Tongue (tissue), 3 donors: ENCODE measurements at places on chromosomes 5 and 9.
A peak's percentile ranks its signal among the peaks of the same experiment; 100 is the strongest.

DNA sequence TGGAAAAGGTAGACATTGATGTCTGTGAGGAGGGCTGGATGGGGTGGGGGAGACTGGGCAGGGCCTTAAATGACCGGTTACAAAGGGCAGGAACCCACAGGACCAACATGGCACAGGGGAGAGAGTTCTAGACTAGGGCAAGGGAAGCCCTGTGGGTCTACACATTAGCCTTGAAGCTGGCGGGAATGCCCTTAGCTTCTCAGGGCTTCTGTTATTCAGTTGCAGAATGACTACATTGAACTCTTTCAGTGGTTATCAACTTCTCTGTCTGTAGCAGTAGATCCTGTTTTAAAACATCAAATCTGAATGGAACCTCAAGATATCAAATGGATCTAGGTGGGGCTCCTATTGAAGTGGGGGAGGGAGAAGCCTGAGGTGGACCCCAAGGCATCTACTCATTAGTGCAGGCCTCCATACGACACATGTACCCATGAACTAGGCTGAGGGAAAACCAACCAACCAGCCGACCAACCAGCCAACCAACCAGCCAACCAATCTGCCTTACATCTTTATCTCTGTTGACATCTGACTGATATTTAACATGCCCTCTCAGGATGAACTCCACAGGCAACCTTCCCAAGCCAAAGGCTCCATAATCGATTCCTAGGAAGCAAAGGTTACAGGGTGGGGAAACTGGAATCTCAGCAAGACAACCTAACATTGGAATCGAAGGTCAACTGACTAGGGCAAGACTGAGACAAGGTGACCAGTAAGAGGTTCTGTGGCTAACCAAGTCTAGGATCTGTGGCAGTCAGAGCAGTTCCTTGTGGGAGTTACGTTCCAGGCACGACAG lies 48.3 kb downstream of the DAP start:
- DNase-seq = no peak

DNA sequence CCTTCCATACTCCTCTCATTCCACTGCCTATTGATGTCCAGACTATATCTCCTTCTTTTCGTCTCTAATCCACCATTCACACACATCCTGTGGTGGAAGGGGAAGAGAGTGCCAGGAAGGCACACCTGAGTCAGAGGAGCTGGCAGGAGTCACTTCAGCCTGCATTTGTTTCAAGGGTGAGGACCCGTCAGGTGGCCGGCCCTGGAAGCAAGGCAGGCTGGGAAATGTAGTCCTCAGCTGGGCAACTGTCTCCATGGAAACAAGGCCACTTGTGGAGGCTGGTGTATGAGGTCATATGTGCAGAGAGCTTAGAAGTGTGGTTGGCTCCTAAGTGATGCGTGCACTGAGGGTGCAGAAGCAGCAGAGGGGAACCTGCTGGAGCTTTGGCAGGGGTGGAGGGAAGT lies 278.4 kb downstream of the NSG2 start:
- no peak for DNase-seq

DNA sequence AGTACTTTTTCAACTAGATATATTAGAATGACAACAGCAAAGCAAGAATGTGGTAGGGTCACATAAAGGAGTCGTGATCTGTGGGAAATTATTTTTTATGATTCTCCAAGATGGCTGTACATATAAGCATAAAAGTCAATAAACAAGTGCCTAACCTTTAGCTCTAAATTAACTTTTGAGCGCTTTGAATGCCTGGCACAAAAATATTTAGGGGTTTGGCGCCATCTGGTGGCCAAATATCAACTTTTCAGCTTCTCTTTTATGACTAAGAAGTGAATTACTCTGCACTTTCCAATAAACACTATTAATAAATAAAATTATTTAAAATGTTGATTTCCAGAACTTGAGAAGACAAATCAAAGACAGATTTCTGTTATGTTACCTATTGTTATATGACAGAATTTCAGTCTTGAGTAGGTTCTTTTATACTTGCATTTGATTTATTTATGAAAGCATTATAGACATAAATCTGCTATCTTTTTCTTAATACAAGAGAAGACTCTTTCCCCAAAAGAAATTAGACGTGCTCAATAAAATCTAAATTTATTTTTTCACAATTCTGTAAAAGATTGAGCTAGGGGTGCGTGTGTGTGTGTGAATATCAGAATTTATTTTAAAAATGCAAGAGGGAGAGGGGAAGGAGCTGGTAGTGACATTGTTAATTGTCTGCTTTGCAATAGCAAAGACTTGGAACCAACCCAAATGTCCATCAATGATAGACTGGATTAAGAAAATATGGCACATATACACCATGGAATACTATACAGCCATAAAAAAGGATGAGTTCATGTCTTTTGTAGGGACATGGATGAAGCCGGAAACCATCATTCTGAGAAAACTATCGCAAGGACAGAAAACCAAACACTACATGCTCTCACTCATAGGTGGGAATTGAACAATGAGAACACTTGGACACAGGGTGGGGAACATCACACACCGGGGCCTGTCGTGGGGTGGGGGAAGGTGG lies 36.7 kb upstream of the ARRDC3 start:
- peak; percentile 84 for DNase-seq

DNA sequence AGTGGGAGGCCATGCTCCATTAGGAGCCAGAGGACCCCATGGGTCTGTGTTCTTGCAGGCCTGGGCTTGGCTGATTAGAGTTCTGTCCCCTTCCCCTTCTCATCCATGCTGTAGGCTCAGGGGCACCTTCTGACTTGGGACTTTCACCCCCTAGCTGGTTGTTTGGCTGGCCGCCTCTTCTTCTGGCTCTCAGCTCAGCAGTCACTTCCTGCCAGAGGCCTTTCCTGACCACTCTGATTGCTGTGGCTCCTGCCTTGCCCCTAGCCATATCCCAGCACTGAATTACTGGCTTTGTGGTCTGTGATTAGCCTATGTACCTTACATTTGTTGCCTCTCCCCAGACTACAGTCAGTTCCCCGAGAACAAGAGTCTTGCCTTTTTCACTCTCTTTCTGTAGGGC lies 14.6 kb downstream of the ENTREP1 start:
- no peak for DNase-seq

DNA sequence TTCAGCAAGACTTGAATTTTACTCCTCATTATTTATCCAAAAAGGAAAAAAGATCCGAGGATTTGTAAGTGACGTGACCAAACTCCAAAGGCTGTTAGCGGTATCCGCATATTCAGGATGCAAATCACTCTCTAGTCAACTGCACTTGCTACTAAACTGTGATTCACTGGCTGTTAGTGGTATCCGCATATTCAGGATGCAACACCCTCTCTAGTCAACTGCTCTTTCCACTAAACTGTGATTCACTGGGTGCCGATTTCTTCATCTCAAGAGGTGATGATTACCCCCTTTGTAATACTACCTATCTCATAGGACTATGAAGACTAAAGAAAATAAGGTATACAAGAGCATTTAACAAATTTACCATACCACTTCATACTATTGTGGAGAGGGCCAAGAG lies 5.7 kb downstream of the MAPKAP1 start:
- DNase-seq = no peak

GRCh38 chr5:130549884-130550561 lies 615.0 kb downstream of the HINT1 start:
- no peak for DNase-seq

DNA sequence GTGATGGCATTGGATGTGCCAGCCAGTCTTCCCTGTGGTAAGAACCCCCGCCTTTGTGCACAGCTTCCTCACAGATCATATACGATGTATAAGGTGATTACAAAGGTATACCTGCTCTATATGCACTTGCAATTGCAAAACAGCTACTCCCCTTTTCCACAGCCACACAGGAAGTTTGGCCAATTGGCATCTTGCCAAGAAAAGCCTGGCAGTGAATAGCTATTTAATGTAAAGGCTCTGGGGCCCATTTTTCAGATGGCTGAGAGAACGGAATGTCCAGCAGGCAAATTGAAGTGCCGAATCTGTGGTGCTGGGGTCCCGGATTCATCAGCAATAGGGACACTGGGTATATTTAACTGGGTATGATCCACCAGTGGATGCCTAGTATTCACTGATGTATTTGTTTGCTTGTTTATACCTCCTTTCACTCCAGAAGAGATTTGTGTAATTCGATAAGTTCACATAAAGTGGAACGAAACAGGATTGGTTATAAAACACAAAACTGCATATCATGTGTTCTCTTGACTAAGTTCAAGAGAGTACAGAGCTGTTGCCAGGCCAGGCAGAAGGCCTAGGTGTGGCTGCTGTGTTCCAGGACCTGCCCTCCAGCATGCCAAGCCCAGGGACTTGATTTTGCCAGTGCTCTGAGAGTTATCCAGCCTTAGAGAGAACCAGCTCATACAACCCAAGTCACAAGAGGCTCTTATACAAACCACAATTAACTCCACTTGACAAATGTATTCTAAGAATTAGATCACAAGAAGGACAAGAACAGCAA lies 27.7 kb upstream of the GABRP start:
- no peak for DNase-seq

GRCh38 chr5:37667846-37668245 lies 172.0 kb downstream of the GDNF start:
- no peak for DNase-seq

DNA sequence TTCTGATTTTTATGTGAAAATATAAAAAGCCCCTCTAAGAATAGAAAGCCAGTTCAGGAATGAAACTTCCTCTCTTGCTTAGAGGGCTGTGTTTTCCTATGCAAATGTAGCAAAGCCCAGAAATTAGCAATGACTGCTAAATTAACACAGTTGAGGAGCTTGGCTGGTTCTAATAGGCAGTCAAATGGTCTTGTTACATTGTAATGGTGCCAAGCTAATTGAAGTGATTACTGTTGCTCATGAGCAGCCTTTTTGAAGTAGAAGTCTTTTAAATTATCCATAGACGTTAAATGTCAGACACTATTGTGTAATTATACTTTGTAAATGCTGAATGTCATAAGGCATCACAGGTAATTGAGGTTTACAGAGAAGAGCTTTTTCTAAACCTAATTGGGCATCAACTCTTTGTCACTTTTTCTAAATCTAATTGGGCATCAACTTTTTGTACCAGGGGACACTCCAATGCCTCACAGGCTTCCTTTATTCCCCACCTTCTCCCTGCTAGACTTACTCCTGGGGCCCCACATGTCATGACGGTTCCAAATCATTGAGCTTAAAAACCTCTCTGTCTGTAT lies 229.1 kb downstream of the PSAT1 start:
- DNase-seq = no peak

- DNase-seq = peak; percentile 94
Measured at GRCh38 chr5:38809388-38810359, 36.1 kb upstream of the OSMR start.

- DNase-seq = no peak
Measured at GRCh38 chr5:86737579-86737978, 119.8 kb downstream of the COX7C start.

GRCh38 chr9:37239224-37239859 lies 119.0 kb downstream of the ZCCHC7 start:
- DNase-seq = no peak

DNA sequence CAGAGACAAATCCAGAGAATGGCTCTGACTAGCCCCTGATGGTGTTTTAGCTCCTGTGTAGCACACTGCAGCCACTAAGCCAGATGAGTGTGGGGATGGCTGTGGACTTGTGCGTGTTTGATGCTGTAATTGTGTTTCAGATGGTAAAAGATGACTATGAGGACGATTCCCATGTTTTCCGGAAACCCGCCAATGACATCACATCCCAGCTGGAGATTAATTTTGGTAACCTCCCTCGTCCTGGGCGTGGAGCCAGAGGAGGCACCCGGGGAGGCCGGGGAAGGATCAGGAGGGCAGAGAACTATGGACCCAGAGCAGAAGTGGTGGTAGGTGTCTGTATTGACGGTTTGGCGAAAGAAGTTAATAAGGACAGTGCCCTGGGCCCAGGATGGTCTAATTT lies 38.0 kb downstream of the HABP4 start:
- peak; percentile 27 for DNase-seq

GRCh38 chr9:92324889-92325268 lies 271 bp downstream of the NOL8 start:
- DNase-seq = no peak

- DNase-seq = peak; percentile 18
Measured at GRCh38 chr5:106877881-106878280, 792.9 kb downstream of the EFNA5 start.

GRCh38 chr5:181186986-181187499 lies 18.0 kb downstream of the TRIM7 start:
- no peak for DNase-seq

GRCh38 chr5:97046270-97046982 lies 96.0 kb downstream of the LIX1 start:
- no peak for DNase-seq

- DNase-seq = peak; percentile 86
Measured at GRCh38 chr9:34363619-34364351, 12.9 kb downstream of the MYORG start.

- DNase-seq = peak; percentile 60
Measured at GRCh38 chr9:133585481-133586351, 23.5 kb downstream of the FAM163B start.

GRCh38 chr9:98087420-98088354 lies 31.2 kb downstream of the NANS start:
- peak; percentile 72 for DNase-seq

DNA sequence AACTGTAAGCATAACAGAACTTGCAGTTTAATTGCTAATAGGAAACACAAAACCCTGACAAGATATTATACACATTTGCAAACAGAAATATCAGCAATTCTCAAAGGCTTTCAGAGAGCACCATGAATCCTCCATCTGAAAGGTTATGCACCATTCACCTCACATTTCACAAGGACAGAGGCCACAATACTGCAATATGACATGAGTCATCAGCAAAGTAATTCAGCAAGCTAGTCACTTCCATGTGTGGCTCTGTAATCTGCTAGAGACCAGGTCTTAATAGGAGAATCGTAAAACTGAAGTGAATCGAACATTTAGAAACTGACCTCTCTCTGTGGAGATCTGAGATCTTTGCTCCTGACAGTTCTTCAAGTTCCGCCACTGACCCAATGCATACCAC lies 28.3 kb downstream of the IARS1 start:
- no peak for DNase-seq

- DNase-seq = no peak
Measured at GRCh38 chr9:97558701-97559101, 57.2 kb downstream of the TMOD1 start.

- DNase-seq = no peak
Measured at GRCh38 chr9:136138566-136138965, 19.9 kb upstream of the TMEM250 start.

DNA sequence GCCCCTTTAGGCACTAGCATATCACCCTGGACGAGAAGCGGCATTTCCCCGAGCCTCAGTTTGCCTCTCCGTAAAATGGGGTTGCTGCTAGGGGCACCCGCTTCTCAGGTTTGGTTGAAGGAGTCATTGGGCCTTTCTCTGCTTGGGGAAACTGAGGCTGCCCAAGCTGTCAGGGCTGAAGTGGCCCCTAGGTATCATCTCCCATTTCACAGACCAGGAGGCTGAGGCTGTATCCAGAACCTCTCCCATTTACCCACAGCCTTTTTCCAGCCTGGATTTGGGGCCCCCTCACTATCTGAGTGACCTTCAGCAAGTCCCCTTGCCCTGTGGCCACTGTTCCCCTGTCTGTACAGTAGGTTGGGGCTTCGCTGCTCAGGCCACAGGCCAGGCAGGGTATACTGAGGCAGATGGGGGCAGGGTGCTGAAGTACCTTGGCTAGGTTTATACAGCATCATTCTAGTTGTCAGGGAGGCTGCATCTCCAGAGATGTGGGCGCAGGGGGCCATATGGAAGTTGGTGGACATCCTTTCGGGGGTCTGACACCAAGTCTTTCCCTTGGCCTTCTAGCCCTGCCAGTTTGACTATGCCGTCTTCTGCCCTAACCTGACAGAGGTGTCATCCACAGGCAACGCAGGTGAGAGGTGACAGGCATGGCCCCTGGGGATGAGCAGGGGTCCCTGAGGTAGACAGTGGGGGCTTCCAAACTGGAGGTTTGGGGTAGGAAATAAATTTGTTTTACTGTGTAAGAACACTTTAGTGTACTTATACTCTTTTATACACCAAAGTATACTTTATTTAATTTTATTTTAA lies 7.9 kb downstream of the FPGS start:
- no peak for DNase-seq
